ENCODE measurements at places on chromosomes 7 and 10.

DNA sequence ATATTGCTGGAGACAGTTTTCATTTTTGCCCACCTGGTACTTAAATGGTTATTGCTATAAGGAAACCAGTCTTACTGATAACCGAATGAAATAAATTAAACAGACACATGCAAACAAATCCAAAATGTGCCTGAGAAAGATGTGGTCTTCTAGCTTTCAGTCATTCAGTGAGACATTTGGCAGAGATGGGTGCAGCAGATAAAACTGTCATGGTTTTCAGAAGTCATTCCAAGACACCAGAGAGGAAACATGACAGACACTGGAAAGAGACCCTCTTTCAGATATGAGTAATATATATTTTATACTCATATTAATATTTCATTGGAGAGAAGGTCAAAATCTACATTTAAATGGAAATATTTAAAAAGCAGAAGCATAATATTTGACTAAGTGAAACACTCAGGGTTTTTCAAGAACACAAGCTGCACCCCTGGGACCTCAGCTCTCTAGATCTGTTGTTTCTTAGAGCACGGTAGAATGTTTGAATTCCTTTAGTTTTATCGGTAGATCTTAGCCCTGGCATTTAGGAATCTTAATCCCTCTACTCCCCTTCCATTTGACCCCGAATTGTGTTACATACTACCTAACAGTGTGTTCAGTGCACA is 246.1 kb downstream of the AUTS2 start:
- no peaks in the 10 kb centered on the region for H3K27me3 ChIP-seq
- no peak for DNase-seq
- H3K4me1 ChIP-seq: no peaks in the 10 kb centered on the region
- H3K4me3 ChIP-seq: no peak overlapping the region
- no peak overlapping the region for H3K27ac ChIP-seq

GRCh38 chr10:125118701-125119100 is 41.7 kb downstream of the CTBP2 start:
- H3K4me3 ChIP-seq: no peak overlapping the region
- peaks cover 70% of the 10 kb centered on the region for H3K4me1 ChIP-seq
- peak overlapping the region; percentile 74 for H3K27ac ChIP-seq
- no peaks in the 10 kb centered on the region for H3K27me3 ChIP-seq
- no peaks in the 10 kb centered on the region for H3K36me3 ChIP-seq
- DNase-seq: no peak

GRCh38 chr10:110036640-110037039 is 28.9 kb downstream of the ADD3 start:
- no peak for DNase-seq
- H3K4me1 ChIP-seq: peaks cover 12% of the 10 kb centered on the region
- H3K27me3 ChIP-seq: no peaks in the 10 kb centered on the region
- no peaks in the 10 kb centered on the region for H3K36me3 ChIP-seq
- no peak overlapping the region for H3K4me3 ChIP-seq

DNA sequence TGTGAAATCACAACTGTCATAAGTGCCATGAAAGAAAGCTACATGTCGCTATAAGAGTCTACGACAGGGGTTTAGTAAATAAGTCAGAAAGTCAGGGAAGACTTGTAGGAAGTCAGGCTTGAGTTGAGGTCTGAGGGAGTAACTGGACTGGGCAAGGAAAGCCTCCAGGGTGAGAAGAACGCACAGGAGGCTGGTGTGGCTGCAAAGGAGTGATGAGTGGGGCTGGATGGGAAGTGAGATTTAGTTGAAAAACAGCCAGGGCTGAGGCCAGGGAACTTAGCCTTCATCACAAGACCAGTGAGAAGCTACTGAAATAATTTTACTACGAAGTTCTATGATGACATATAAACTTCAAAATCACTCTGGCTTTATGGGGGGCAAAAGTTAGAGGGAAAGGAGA is 763.7 kb upstream of the PHF14 start:
- DNase-seq: no peak
- no peaks in the 10 kb centered on the region for H3K4me1 ChIP-seq
- no peaks in the 10 kb centered on the region for H3K36me3 ChIP-seq
- H3K27me3 ChIP-seq: no peaks in the 10 kb centered on the region
- H3K27ac ChIP-seq: no peak overlapping the region
- no peak overlapping the region for H3K4me3 ChIP-seq

DNA sequence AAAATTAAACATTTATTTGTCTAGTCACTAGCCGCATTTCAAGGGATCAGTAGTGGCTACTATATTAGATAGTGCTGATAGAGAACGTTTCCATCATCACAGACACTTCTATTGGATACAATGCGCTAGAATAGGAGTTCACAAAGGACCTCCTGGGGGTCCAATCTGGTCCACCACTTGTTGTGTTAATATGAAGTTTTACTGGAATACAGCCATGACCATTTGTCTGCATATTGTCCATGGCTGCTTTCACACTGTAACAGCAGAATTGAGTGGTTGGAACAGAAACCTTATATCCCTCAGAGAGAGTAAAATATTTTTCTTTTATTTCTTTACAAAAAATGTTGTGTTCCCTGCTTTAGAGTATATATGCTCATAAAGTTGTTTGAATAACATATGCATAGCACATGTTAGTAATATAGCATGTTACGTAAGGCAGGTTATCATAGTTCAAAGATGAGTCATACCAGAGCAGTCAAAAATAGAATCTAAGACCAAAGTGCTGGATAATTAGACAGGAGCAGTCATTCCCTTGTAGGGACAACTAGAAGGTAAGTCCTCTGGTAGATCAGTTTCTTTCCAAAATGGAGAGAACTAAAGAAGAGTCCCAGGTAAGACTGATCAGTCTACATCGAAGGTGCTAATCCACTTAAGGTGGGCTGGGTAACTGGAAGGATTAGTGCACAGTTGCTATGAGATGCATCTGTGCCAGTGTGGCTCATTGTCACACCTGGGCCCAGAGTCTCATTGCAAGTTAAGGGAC is 14.9 kb downstream of the BZW2 start:
- DNase-seq: no peak
- H3K4me3 ChIP-seq: no peak overlapping the region
- H3K27me3 ChIP-seq: no peaks in the 10 kb centered on the region
- peaks cover 55% of the 10 kb centered on the region for H3K4me1 ChIP-seq
- peaks cover 3% of the 10 kb centered on the region for H3K36me3 ChIP-seq

DNA sequence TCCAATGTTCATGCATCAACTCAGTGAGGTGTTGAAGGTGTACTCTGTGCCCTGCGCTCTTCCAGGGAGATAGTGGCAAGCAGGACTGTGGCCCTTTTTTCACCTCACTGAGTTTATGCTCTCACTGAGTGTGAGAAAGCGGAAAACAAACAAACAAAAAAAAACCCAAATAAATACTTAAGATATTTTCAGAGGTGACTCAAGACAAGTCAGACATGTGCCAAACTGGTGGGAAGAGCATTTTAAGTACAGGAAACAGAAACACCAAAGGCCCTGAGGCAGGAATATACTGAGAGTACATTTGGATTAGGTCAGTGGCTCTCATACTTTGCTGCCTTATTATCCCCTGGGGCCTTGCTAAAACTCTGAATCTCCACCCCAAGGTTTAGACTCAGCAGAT is 111.9 kb upstream of the IGFBP3 start:
- no peak overlapping the region for H3K27ac ChIP-seq
- DNase-seq: no peak
- H3K4me3 ChIP-seq: no peak overlapping the region
- H3K36me3 ChIP-seq: no peaks in the 10 kb centered on the region
- no peaks in the 10 kb centered on the region for H3K27me3 ChIP-seq

DNA sequence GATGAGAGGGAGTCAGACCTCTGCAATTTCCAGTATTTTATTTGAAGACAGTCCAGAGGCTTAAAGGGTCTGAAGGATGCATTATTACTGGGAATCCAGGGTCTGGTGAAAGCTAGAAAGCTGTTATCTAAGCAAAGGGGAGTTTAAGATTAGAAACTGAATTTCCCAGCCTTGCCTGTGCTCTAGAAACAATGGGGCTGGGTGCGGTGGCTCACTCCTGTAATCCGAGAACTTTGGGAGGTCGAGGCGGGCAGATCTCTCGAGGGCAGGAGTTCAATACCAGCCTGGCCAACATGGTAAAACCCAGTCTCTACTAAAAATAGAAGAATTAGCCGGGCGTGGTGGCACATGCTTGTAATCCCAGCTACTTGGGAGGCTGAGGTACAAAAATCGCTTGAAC is 71.5 kb upstream of the ANLN start:
- H3K27me3 ChIP-seq: no peaks in the 10 kb centered on the region
- H3K4me1 ChIP-seq: peaks cover 8% of the 10 kb centered on the region
- H3K4me3 ChIP-seq: no peak overlapping the region
- H3K36me3 ChIP-seq: no peaks in the 10 kb centered on the region
- no peak for DNase-seq

GRCh38 chr10:82811621-82812020 is 936.6 kb downstream of the NRG3 start:
- H3K4me1 ChIP-seq: no peaks in the 10 kb centered on the region
- no peaks in the 10 kb centered on the region for H3K27me3 ChIP-seq
- H3K4me3 ChIP-seq: no peak overlapping the region
- H3K36me3 ChIP-seq: no peaks in the 10 kb centered on the region
- DNase-seq: no peak

- H3K4me3 ChIP-seq: no peak overlapping the region
- no peak overlapping the region for H3K27ac ChIP-seq
- peaks cover 21% of the 10 kb centered on the region for H3K4me1 ChIP-seq
- H3K36me3 ChIP-seq: no peaks in the 10 kb centered on the region
- DNase-seq: no peak
These were observed 97.0 kb upstream of the PDE1C start for GRCh38 chr7:32167256-32167655.

DNA sequence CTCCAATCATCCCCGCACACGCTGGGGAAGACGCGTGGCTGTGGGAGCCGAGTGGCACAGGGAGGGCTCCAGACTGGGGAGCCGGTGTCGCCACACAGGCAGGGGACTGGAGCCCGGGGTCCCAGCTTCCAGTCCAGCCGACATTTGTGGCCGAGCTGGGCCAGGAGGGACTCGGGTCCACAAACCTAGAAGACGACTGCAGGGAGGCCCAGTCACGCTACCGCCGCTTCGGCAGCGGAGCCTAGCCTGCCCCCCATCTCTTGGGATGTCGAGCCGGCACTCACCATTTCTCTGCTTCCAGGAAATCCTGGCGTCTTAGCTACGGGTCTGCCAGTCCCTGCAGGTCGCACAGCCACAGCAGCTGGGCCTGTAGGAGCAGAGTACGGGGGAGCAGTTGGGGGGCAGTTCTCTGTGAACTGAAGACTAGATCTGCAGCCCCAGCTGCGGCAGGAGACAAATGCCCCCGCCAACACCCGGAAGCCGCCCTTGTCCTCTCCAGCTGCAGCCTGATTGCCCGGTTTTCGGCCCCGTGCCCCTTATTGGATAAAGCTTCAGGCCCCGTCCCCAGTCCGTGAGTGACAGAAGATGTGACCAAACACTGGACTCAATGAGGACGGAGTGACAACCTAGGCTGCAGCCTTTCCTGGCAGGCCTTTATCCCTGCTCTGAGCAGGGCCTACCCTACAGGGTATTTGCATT is 270.7 kb downstream of the ZNF33B start:
- no peaks in the 10 kb centered on the region for H3K36me3 ChIP-seq
- H3K4me1 ChIP-seq: no peaks in the 10 kb centered on the region
- H3K27me3 ChIP-seq: no peaks in the 10 kb centered on the region
- no peak overlapping the region for H3K27ac ChIP-seq
- H3K4me3 ChIP-seq: peak overlapping the region; percentile 71
- peak; percentile 74 for DNase-seq

- H3K4me3 ChIP-seq: peak overlapping the region; percentile 5
- peak; percentile 77 for DNase-seq
- peak overlapping the region; percentile 90 for H3K27ac ChIP-seq
- H3K27me3 ChIP-seq: no peaks in the 10 kb centered on the region
These were observed 311.4 kb upstream of the AKR1E2 start for GRCh38 chr10:4514445-4515108.

GRCh38 chr7:38147005-38147404 is 31.0 kb upstream of the STARD3NL start:
- H3K36me3 ChIP-seq: no peaks in the 10 kb centered on the region
- H3K4me1 ChIP-seq: no peaks in the 10 kb centered on the region
- DNase-seq: no peak
- H3K27ac ChIP-seq: no peak overlapping the region
- no peak overlapping the region for H3K4me3 ChIP-seq

DNA sequence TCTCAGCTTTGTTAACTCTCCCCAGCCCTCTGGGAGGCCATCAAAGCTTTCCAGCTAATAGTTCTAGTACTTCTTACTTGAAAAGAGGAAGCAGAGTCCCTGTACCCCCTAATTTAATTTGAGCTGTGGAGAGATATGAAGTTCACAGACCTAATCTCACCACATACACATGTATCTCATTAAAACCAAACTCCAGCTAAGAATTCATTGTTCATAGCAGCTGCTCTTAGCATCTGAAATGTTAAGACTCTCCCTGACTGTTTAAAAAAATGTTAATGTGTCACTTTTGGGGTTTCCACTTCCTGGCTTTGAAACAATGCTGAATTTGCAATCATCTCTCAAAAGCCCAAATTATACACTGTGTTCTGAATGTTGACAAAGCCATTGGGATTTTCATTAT is 16.2 kb upstream of the MRC1 start:
- no peaks in the 10 kb centered on the region for H3K36me3 ChIP-seq
- DNase-seq: no peak
- H3K27me3 ChIP-seq: no peaks in the 10 kb centered on the region

- DNase-seq: no peak
- H3K27ac ChIP-seq: no peak overlapping the region
- H3K4me3 ChIP-seq: no peak overlapping the region
- no peaks in the 10 kb centered on the region for H3K4me1 ChIP-seq
These were observed 680.2 kb downstream of the SDK1 start for GRCh38 chr7:3981281-3981680.

- no peaks in the 10 kb centered on the region for H3K36me3 ChIP-seq
- DNase-seq: no peak
- peaks cover 21% of the 10 kb centered on the region for H3K4me1 ChIP-seq
- H3K27me3 ChIP-seq: no peaks in the 10 kb centered on the region
- H3K27ac ChIP-seq: peak overlapping the region; percentile 76
These were observed 28.7 kb downstream of the LYZL1 start for GRCh38 chr10:29317423-29318021.

- H3K27me3 ChIP-seq: no peaks in the 10 kb centered on the region
- DNase-seq: no peak
- no peaks in the 10 kb centered on the region for H3K36me3 ChIP-seq
- H3K4me1 ChIP-seq: no peaks in the 10 kb centered on the region
These were observed 30.4 kb downstream of the SUGCT start for GRCh38 chr7:40165216-40165615.

DNA sequence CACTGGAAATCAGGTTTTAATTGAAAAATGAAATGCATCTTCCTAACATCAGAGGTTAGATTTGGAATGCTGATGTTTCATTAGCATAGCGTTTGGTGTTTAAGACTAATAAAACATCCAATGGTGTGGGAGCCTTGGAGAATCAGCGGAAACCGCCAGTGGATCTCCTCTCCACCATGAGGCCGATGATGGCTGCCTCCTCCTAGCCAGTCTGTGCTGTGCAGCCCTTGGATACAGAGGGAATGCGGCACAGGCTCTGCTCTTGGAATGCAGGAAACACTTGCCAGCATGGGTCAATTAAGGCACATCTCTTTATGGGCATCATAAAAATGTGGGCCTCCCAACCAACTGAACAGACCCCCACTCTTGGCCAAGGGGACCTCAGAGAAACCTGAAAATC is 259.9 kb downstream of the GLRX3 start:
- H3K4me1 ChIP-seq: no peaks in the 10 kb centered on the region
- H3K27me3 ChIP-seq: no peaks in the 10 kb centered on the region
- no peak overlapping the region for H3K27ac ChIP-seq
- no peak for DNase-seq

Measured in heart right ventricle (tissue), 16 donors.